ENCODE measurements at places on chromosomes 3 and 15.

DNA sequence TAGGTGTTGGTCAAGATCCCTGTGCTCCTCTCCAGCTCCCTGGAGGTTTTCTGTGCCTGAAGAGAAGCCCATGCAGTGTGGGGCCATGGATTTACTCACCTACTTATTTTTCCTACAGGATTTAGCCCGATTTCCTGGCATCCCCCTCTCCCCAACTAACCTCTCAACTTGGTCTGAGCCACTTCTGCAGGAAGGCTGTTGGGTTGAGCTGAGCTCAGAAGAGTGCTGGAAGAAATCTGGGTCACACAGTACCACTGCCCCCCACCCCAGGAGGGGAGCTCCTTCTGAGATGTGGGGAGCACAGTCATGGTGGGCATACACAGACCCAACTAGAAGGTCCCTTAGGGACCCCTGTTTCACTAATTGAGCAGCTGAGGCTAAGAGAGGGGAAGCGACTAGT lies 34.4 kb upstream of the SLCO2A1 start:
- no peak for DNase-seq

DNA sequence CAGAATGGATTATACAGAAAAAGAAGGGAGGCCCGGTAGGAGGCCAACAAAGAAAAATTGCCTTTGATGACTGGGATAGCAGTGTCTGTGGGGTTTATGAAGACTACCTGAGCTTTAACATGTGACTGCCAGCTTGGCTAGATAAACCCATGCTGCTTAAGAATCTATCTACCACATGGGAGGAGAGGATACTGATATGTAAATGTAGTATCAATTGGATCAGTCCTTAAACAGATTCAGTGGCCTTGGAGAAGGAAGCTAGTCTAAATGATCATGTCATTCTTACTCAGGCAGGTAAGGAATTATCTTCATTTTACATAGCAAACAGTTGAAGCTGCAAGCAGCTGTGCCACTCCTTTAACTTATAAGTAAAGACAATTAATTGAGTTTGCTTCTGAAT lies 50.0 kb upstream of the SYNPR start:
- DNase-seq: no peak

DNA sequence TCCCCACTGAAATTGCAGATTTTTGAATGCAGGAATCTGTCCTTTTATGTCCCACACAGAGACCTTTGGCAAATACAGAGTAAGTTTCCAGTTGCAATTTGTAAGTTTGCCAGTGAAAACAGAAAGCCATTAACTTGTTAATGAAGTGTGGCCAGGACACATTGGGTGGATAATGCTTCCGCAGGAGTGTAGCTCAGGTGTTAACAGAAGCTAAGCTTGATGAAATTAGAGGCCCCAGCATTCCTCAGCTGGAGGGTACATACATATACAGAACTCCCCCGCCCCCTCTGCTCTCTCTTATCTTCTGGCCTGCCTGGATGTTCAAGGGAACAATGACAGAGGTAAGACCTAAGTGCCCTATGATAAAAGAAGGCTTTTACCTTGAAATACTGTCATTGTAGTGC lies 8.1 kb upstream of the LRRC2 start:
- DNase-seq: no peak

GRCh38 chr3:77699125-77699691 lies 659.3 kb downstream of the ROBO2 start:
- no peak for DNase-seq

DNA sequence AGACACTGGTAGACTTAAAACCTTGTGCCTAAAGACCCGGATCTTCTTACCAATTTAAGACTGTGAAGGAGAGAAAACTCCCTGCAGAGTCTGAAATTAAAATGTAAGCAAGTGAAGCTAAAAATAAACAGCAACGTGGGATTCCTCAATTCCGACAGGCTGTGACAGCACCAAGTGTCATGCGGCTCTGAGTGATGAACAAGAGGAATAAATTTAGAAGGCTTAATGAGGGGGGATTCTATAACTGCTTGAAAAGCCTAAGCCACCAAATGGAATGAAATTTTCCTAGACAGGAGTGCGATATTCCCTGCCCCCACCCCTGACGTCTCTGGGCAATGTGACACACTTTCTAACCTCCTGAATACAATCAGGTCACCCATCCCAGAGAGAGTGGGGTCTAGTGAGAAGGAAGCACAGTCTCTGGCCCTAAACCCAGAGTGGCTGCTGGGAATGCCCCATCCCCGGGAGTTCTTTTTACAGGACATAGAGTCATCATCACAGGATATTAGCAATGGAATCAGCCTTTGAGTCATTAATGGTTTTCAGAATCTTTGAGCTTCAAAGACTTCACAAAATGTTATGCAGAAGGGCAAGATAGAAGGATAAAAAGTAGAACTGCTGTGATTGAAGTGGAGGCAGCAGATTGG lies 114.3 kb downstream of the EDEM1 start:
- no peak for DNase-seq

DNA sequence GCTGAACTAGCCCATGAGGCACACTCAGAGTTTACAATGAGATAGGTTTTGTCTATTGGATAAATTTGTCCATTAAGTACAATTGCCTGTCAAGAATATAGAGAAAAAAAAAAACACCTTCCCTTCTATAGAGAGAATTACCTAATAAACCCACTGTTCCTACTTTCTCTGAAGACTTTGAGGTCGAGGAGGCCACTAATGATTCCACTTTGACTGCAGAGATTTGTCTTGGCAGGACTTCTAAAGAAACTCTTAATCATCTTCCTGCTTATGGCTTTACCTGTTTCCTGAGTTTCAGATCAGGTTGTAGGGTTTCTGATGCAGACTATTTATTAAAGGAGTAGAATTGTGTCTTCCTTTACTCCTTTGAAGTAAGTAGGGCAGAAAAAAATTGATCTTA lies 342.4 kb upstream of the KCNMB2 start:
- DNase-seq: no peak

DNA sequence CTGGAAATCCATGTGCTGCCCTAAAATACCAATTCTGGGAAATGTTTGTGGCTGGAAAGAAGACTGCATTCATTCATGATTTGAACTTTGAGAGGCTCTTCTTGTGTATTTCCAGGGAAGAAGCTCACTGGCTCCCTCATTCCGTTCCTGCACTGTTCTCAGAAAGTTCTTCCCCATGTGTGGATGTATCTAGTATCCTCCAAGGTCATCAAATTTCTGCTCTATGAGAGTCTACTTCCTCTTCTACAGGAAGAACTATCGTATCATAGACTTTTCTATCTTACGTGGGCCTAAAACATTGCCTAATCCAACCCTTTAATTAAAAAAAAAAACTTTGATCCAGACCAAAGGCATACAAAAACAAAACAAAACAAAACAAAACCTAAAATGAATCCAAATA lies 2.9 kb downstream of the CCR3 start:
- DNase-seq: no peak

- peak; percentile 64 for DNase-seq
Measured at GRCh38 chr3:9778143-9779074, 8.7 kb upstream of the CAMK1 start.

- no peak for DNase-seq
Measured at GRCh38 chr15:98124581-98124980, 164.1 kb downstream of the ARRDC4 start.

DNA sequence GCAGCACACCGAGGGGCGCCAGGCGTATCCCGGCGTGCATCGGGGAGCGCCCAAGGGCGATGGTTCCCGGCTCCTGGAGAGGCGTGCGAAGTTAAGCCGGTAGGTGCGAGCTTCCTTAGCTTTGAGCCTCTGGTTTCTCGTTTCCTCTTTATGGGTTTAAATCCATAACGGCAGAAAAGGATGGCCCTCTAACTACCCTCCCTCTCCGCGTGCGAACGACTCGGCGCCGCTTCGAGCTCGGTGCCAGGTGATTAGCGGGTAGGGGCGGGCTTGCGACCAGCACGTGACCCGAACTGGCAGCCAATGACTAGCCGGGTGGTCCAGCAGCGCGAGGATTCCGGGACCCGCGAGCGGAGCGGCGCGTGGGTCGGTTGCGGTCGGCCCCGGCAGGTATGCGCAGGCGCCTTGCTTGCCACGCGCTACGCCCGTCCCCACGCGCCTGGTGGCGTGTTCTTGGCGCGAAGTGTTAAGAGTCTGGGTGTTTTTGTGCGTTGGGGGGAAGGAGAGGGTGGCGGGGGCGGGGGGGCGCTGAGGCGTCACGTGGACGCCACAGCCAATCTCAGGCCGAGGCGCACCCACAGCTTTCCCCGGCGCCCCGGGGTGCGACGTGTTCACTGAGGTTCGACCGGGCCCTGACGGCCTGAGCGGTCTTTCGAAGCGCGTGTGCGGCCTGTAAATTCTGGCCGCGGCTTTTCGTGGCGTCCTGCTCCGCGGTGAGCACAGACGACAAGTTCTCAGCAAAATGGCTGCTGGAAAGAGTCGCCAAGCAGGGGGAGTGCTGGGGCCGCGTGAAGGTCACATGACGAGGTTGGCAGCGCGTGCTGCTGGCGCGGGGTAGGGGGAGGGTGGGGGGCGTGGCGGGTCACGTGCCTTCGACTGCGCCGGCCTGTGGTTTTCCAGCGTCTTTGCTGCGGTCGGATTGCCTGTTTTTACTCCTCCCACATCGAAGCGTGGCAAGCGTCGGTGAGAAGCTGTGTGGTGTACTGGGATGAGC lies 38.7 kb upstream of the MGA start:
- peak; percentile 64 for DNase-seq

- no peak for DNase-seq
Measured at GRCh38 chr15:87851497-87851896, 405.0 kb downstream of the NTRK3 start.

GRCh38 chr15:74826364-74826819 lies at the start of gene CPLX3:
TSS of gene CPLX3 (plus strand) at chr15:74826627. CDS start at chr15:74826704, 77 bp downstream.
- no peak for DNase-seq

DNA sequence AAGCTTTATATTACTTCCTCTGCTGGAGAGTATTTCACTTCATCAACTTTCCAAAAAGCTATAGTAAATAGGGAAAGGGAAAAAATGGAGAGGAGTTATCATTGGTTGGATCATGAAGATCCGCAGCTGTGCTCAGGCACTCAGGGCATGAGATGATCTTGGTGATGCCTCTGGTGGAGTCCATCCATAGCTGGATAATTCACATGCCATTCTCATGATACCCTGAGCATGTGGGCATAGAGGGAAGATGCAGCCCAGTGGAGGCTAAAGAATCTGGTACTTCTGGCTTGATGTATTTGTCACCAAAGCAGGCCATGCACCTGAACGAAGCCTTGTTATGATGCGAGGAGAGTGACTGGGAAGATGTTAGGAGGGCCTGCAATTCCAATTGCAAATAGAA lies 150.2 kb downstream of the CHST2 start:
- DNase-seq: no peak

DNA sequence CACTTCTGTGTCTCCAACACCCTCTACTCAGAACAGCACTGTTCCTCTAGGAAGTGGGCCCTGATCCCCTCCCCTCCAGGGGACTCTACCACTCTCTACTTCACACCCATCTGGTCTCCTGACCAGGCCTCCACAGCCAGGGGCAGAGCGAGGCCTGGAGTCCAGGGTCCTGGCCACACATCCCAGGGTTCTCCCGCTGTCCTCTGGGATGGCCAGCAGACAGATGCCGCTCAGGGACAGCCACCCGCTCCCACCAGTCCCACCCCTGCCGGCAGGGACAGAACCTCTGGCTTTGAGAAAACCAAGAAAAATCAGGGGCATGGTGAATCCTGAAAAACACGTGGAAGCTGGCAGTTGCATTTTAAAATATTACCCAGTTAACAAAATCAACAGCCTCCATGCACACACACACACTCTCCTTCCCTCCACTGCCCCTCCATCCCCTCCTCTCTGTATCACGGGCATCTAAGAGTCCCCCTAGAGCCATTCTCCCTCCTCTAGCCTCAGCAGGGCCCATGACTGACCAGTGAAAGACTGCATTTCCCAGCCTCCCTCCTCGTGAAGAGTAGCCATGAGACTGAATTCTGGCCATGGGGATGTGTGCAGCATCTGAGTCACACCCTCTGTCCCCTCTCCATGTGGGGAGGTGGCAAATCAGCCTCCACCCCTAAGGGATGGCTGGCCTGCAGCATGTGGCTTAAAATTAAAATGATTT lies 32.1 kb upstream of the IQSEC1 start:
- DNase-seq: no peak

GRCh38 chr3:138241676-138242075 lies 54.6 kb downstream of the ARMC8 start:
- no peak for DNase-seq

DNA sequence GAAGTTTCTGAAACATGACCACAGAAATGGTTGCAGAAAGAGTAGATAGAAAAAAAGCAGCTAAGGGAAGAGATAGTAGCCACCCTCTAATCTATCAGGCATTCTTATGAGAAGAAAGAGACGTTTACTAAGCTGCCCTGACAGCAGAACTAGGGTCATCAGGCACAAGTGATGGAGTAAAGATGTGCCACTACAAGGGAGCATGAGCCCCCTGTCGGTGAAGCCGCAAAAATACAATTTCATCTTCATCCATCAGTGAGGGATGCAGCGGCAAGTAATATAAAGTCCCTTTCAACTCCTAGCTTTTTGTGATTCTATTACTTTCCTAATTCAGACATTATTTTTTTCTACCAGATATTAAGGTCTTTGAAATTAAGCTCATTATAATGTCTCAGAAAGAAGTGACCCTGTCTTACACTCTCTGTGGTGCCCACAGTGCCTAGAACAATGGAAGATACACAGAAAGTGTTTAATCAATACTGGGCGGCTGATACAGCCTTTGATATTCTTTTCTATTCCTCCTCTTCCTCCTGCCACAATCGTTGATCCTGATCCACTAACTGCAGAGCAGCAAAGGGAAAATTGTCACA lies 651.6 kb downstream of the NTRK3 start:
- no peak for DNase-seq

DNA sequence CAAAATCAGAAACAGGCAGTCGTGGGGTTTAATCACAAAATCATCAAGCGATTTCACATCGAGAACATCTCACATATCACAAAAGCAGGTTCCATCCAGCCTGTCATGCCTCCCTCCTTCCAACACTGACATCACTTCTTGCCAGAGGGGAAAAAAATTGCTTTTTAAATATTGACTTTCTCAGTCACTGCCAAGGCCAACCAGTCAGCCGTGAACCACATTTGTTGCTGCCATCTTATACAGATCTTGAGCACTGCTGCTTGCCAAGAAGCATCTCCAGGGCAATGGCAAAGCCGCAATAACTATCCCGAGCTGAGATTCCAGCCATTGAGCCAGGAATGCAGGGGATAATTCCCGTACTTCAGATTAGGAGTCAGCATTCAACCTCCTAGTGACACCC lies 174.6 kb downstream of the ANXA2 start:
- DNase-seq: no peak

DNA sequence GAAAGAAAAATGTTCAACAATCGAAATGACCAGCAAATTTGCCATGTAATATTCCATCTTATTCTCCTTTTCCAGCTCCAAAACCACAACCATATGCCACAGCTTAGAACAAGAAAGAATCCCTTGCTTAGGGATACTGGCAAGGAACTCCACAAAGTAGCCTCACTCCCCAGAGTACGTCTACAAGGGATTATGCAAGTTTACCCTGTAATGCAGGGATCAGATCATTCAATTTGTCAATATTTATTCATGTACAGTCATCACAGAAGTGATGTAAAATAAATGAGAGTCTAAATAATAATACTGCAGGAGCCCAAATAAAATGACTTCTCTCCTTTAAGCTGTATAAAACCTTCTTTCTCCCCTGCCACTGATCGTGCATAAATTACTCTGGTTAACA lies 23.5 kb upstream of the MYO1E start:
- no peak for DNase-seq

GRCh38 chr3:62007036-62007435 lies 366.3 kb downstream of the FEZF2 start:
- no peak for DNase-seq

GRCh38 chr3:131393868-131394267 lies 12.3 kb downstream of the NUDT16 start:
- no peak for DNase-seq
